ENCODE measurements at places on chromosomes 1 and 21.

- peaks cover 7% of the 10 kb centered on the region for H3K27me3 ChIP-seq
- H3K4me1 ChIP-seq = no peaks in the 10 kb centered on the region
- no peaks in the 10 kb centered on the region for H3K36me3 ChIP-seq
- no peak overlapping the region for H3K27ac ChIP-seq
Observed at GRCh38 chr1:4494558-4494957, 159.9 kb upstream of the AJAP1 start.

GRCh38 chr1:20047096-20047495 lies 22.9 kb upstream of the PLA2G5 start:
- no peaks in the 10 kb centered on the region for H3K4me1 ChIP-seq
- DNase-seq = no peak
- H3K27me3 ChIP-seq = no peaks in the 10 kb centered on the region
- no peak overlapping the region for H3K4me3 ChIP-seq
- H3K36me3 ChIP-seq = peaks cover 18% of the 10 kb centered on the region
- H3K27ac ChIP-seq = no peak overlapping the region

GRCh38 chr1:228358764-228359612 lies 47.6 kb downstream of the TRIM11 start:
- no peaks in the 10 kb centered on the region for H3K36me3 ChIP-seq
- no peak overlapping the region for H3K4me3 ChIP-seq
- no peaks in the 10 kb centered on the region for H3K27me3 ChIP-seq
- H3K27ac ChIP-seq = no peak overlapping the region

DNA sequence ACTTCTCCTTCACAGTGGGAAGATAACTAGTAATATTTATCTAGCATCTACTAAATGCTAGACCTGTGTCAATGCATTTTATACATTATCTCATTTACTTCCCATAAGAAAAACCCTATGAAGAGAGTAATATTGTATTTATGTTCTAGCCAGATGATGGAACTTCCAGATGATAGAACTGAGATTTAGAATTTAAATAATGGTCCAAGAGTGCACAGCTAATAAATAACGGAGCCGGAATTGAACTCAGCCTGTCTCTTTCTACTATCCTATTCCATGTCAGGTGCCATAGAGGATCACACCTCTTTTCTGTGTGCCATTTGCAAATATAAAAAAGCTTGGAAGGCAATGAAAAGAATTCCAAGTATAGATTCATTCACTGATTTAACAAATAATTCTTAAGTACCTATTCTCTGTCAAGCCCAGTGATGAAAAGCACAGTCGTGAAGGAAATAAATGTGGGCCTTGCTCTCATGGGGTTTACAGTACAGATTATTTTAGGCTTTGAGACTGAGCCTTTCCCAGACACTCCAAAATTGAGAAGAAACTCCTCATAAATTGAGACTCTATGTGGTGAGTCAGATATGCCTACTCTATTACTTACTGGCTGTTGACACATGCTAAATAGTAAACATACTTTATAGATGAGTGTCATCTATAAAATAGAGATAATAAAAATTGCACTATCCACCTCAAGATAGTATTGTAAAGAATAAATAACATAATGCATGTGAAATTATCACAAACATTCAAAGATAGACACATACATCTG lies 378.0 kb upstream of the PRMT6 start:
- no peak for DNase-seq
- H3K36me3 ChIP-seq = no peaks in the 10 kb centered on the region
- H3K4me3 ChIP-seq = no peak overlapping the region
- no peaks in the 10 kb centered on the region for H3K4me1 ChIP-seq

DNA sequence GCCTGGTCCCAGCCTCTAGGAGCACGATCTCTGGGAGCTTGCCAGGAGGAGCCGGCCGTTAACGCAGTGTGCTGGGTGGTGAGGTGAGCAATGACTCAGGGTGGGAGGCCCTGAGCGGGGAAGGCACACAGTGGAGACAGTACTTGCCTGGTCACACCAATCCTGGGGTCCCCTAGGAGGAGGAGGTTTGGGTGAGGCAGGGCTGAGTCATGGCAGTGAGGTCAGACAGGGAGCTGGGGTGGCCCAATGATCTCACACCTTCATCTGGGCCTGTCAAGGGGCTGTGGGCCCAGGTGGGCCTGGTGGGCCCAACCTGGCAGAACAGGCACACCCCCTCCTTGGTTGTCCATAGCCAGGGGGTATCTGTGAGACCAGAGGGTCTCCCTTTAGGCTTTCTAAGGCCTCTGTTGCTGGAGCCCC lies 8.6 kb upstream of the EDN2 start:
- H3K4me1 ChIP-seq = peaks cover 6% of the 10 kb centered on the region
- DNase-seq = no peak
- H3K27me3 ChIP-seq = peaks cover 31% of the 10 kb centered on the region
- H3K27ac ChIP-seq = no peak overlapping the region
- H3K36me3 ChIP-seq = no peaks in the 10 kb centered on the region

DNA sequence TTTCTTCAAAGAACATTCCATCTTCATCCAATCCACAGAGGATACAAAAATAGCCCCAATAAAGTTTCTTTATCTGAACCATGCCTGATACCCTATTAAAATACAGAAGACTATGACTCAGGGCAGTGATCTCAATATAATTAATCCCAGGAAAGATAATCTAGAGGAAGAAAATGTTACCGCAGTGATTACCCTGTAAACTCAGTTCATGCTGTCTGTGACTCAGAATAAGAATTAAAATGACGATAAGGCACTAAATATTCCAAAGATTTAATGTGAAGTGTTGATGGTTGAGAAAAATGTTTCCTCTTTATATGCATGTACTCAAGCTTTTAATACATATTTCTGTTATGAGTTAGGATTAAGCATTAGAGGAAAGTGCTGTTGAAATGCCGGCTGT lies 88.6 kb upstream of the LYPLAL1 start:
- peaks cover 19% of the 10 kb centered on the region for H3K4me1 ChIP-seq
- H3K27me3 ChIP-seq = peaks cover 7% of the 10 kb centered on the region
- H3K36me3 ChIP-seq = no peaks in the 10 kb centered on the region
- no peak overlapping the region for H3K4me3 ChIP-seq
- H3K27ac ChIP-seq = no peak overlapping the region

All from naive thymus-derived CD8-positive, alpha-beta T cell (primary cell).